Activated CD4-positive, alpha-beta T cell treated with anti-CD3 and anti-CD28 coated beads, Interleukin-2, amount 50 U/mL, for 48 hours (primary cell): ENCODE measurements at places on chromosomes 5 and 9.

DNA sequence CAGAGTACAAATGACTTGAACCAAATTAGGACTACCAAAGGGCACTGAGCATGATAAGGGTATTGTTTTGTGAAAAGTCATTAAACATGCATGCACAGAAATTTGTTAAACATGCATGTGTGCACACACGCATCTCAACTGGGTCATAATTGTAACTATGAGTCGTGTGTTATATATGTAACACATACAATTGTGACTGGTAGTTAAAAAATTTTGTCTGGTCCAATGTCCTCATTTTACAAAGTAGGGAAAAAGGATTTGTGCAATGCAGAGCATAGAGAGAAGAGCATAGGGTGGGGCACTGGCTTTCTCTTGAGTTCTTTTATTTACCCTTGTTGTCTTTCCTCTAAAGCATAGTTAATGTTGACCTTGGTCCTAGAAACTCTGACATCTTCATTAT, 19.3 kb upstream of the IGFBPL1 start:
- DNase-seq, result no peak

DNA sequence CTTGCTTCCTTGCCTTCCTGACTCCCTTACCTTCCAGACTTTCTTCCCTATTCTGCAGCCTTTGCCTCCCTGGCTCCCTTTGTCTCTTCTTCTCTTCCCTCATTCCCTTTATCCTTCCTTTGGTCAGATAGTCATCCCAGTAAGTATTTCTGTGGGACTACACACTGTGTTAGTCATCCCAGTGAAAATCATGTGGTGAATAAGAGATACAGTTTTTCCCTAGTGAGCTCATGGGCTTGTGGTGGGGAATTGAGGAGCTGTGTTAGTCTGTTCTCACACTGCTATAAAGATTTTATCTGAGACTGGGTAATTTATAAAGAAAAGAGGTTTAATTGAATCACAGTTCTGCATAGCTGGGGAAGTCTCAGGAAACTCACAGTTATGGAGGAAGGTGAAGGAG, 109.8 kb upstream of the EDIL3 start:
- DNase-seq, result no peak

- DNase-seq, result no peak
These were observed 48.8 kb downstream of the DBH start for GRCh38 chr9:133684936-133685361.

DNA sequence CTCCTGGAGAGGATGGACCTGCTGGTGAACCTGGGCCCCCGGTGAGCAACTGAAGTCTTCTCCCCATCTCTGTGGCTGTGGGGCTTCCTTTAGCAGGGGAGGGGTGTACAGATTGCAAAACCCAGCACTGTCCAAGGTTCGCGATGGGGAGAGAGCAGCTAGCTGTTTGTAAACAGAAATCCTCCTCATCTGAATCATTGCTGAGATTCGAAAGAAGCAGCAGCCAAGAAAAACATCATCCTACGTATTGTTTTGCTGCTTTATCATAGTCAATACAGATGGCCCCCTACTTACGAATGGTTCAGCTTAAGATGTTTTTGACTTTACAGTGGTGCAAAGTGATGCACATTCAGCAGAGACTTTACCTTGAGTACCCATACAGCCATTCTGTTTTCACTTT, 80.0 kb upstream of the TGFBR1 start:
- no peak for DNase-seq

DNA sequence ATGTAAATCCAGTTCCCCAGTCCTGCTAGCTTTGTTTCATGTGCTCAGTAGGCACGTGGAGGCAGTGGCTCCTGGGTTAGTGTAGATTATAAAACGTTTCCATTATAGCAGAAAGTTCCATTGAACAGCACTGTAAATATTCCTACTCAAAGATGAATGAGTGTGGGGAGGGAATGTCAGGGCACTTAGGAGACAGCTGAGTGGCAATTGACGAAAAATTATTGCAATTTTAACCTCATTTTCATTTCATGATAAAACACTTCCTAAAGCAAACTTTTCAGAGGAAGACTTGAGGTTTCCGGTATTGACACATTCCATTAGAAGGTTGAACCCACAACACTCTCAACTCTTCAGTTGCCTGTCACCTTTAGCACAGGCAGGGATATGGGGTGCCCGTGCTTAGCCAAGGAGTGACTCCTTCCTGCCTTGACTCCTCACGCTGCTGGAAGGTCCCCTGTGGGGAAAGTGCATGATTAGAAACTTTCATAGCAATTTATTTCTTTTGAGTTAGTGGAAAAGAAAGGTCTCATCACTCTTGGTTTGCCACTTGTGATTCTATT, 41.2 kb downstream of the SLC46A2 start:
- no peak for DNase-seq

GRCh38 chr5:139181322-139181730, 16.8 kb downstream of the SIL1 start:
- no peak for DNase-seq

DNA sequence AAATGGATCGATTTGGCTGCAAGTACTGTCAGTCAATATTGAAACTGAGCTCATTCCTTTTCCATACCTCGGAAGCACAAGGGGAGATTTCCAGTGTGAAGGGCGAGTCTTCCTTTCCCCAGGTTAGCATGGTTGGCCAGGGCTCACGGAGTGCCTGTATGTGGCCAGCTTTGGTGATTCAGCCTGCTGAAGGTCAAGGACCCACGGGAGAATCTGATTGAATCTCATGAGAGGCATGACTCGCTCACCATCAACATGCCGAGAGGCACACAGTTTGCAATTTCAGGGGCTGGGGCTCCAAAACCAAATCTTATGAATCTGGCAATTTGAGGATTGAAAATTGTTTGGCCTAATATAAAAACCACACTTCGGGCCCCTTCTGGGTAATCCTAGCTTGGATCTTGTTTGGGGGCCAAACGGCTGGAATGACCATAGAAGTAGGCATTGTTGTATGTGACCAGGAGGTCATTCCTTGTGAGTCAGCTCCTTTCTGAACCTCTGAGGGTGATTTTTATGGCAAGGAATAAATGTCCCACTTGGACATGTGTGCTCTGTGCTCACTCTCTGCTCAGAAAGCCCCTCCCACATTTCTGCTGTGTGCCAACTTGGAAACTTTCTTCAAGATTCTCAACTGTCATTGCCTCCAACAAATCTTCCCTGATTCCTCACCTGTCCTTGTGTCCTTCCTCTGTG, 69.8 kb downstream of the DOCK2 start:
- DNase-seq, result no peak

DNA sequence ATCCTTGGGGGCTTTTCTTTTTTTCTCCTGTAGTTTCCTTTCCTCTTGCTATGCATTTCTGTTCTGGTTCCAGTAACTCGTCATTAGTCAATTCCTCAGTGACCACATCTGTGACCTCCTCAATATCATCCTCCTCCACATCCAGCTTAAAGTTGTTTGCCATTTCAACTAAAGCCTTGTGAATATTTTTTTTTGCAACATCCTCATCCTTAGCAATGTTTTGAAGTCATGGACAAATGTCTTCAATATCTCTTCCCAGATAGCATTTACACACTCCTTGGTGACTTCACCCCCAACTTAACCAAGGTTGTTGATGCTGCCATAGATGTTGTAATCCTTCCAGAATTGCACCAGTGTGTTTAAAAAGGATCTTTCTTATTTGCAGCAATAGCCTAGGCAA, 14.7 kb upstream of the ADRB2 start:
- no peak for DNase-seq

- no peak for DNase-seq
These were observed 250.3 kb downstream of the SLIT3 start for GRCh38 chr5:169050636-169051035.

DNA sequence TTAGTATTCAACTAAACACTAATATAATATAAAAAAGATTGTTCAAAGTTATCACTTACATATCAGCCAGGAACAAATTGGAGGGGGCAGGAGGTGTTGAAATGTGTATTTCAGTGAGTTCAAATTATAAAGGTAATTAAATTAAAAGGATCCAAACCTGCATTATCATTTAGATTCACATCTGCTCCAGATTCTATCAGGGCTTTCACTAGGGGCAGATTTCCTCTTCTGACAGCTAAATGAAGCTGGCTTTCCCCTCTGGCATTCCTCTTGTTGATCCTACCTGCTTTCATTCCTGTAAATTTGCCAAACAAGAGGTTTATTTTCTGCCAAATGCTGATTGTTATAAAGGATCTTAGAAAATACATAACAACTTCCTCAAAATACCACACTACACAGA, 86.3 kb upstream of the GCNT4 start:
- no peak for DNase-seq

GRCh38 chr9:127854184-127854806, at the start of gene ENG:
Gene ENG (minus strand): TSS chr9:127854658. CDS start chr9:127854355, 303 bp downstream.
- DNase-seq, result peak; percentile 46

DNA sequence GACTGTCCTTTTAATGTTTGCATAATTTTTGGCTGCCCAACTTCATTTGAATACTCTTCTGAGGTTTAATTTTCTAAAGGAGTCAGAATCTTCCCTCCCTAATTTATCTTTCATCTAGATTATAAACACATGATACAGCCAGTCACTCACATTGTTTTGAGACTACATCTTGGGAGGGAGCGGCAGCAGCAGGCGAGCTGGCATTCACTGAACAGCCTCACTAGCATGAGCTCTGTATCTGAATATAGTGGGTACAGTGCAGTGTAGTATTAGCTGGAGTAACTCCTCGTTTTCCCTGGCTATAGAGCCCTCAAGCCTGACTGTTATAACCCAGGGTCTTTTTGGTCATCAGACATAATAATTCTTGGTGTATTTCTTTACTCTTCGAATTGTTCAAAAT, 969.2 kb upstream of the COX7C start:
- DNase-seq, result no peak
